ENCODE measurements at places on chromosomes 12 and 14.

- no peak for DNase-seq
Observed at GRCh38 chr12:112597986-112598385, 179.2 kb downstream of the PTPN11 start.

GRCh38 chr12:95116773-95117172 lies 43.4 kb upstream of the NR2C1 start:
- DNase-seq = no peak

DNA sequence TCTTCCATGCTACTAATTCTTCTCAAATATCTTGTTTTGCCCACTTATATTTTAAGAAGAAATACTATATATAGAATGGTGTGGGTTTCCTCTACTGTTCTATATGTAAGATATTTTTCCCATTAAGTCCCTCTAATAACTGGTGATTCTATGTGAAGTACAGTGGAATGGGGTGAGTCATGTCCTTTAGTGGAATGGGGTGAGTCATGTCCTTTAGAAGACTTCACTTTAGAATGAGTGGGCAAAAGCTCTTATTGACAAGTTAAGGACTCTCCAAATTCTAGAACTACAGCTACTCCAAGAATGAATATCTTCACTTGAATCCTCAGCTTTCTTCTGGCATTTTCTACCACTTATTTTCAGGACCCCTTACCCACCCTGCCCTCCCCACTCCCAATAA lies 349.9 kb downstream of the ETNK1 start:
- DNase-seq = no peak

GRCh38 chr14:72774141-72774540 lies 119.8 kb downstream of the DPF3 start:
- DNase-seq = no peak

GRCh38 chr14:69999261-69999674 lies 120.1 kb downstream of the SMOC1 start:
- DNase-seq = no peak
